ENCODE measurements at places on chromosomes 7 and 10.

- peak; percentile 61 for DNase-seq
Measured at GRCh38 chr7:102874166-102874829, 38.5 kb upstream of the LRRC17 start.

DNA sequence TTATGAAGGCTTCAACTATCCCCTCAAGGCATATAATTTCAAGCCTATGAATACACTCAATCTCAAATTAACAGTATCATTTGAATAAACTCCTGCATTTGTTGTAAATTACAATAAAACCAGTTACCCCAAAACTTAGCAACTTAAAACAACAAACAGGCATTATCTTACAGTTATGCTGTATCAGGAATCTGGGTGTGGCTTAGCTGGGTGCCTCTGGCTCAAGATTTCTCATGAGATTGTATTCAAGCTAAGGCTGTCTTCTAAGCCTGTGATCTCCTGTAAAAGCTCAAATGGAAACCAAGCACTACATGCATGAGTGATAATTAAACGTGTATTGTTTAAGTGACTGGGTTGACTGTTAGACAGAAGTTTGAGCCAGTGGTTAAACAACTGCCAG lies 341.0 kb upstream of the PHF14 start:
- no peak for DNase-seq

GRCh38 chr7:37318541-37318940 lies 130.1 kb downstream of the ELMO1 start:
- no peak for DNase-seq

DNA sequence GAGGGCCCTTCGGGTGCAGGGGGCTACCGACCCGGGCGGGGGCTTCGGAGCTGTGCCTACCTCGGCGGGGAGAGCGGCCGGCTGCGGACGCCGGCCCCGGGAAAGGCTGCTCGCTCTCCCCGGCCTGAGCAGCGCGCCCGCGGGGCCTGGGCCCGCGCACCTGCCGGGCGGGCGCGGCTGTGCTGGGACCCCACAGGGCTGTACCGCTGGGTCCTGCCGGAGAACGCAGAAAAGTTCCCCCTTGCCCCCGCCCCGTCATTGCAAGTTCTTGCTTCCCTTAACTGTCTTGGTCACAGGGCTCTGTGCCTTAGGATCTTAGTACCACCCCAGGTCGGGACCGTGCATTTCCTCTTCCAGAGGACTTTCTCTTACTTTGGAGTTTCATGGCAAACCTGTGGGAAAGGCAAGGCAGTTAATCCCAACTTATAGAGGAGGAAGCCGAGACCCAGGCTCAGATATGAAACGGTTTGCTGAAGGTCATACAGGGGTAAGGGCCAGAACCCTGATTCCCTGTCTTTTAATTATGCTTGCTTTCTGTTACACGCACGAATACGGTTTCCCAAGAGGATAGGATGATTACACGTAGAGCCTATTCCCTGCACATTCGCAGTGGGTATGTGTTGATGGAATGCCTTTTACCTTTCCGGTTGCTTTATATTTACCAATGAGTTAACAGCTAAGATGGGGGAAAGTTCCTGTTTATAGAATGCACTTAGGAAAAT lies 652 bp downstream of the PCGF5 start:
- peak; percentile 23 for DNase-seq

GRCh38 chr10:3064423-3064822 lies 2.9 kb upstream of the PFKP start:
- no peak for DNase-seq

GRCh38 chr7:20153999-20154398 lies 63.2 kb downstream of the MACC1 start:
- DNase-seq = no peak

GRCh38 chr10:75807456-75807855 lies 376.0 kb downstream of the LRMDA start:
- DNase-seq = no peak

DNA sequence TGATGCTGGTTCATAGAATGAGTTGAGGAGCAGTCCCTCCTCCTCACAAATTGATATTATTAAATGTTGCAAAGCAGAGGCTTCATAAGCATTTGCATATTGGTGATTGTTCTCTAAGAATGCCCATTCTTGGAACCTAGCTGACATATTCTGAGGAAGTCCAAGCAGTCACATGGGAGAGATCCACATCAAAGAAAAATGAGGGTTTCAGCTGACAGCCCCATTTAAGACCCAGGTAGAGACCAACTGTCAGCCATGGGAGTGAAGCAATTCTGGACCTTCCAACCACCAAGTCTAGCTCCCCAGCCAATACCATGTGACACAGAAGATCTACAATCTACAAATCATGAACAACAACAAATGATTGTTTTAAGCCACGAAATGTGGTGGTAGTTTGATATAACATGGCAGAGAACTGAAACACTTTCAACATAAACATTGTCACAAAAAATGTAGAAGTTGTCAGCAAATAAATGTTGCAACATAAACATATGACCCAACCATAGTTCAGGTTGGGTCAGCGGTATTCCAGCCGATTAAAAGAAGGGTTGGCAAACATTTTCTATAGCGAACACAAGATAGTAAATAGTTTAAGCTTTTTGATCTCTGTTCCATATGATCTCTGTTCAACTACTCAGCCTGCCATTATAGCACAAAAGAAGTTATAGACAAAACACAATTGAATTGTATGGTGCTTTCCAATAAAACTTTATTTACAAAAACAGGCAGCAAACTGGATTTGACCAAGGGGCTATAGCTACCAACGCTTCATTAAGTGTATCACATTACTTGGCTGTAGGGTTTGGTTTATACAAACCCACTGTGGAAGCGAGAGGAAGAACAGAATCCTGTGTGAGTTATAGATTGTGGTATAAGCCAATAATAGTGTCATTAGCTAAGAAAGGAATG lies 41.4 kb upstream of the MPP7 start:
- DNase-seq = no peak

DNA sequence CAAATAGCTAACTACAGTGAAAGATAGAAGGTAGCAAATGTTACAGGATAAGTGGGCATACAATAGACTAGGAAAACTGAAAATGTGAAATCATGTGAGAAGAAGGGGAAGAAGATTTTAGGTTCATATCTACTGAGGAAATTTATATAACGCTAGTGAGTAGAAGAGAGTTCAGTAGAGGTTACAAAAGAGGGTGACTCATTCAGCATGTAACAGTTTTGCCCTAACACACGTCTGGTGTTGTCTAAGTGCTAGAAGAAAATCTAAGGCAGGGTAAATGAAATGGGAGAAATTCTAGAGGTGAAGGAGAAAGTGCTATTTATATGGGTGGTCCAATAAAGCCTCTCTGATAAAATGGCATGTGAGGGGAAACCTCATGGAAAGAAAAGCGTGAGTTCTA lies 731.4 kb upstream of the POT1 start:
- DNase-seq = no peak

DNA sequence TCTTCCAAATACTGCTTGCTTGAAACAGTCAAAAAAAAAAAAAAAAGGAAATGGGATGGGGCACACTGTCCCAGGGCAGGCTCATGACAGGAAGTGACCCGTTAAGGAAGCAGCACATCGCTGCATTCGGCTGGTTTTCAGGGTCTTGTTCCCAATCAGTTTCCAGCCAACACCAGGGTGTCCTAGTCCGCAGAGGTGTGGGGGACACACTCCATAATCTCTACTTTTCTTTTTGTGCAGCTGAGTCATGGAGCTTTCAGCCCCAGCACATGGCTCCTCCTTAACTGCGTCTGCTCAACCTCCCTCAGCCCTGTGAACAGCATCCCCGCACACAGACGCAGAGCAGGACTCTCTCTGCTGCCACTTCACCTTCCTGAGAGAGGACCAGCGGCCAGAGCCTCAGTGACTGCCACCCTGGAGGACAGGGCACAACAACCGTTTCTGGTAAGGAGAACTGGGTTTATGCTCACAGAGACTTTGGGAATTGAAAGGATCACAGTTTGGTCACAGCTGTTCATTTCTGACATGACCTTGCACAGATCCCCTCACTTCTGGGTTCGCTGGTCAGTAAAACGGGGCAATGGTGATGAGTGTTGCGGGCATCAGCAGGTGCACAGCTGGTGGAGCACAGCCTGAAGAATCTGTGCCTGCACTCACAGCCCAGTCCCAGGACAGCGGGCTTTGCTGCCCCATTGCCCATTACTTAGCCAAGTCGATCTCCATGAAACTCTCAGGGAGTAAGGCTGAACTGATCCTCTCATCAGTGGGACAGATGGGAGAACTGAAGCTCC lies at the start of gene GIMAP5:
GIMAP5 (plus strand) TSS at position 154 of the 791 bp plus-strand sequence. CDS start 3,467 bp downstream, outside the sequence.
- no peak for DNase-seq

DNA sequence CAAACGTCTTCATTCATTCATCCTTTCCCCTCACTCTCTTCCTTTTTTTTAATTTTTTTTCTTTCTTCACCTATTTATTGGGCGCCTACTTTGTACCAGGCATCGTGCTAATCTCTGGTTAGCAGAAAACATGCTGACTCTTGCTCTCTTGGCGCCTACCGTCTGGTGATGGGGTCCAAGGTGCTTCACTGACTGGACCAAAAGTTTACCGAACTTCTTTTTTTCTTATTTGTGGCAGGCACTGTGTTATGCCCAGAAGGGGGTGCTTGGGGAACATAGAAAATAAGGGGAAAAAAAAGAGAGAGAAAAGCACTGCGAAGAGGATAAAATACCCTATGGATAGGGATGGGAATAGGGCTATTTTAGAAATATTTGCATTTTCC lies 505 bp upstream of the FAM204A start:
- no peak for DNase-seq

DNA sequence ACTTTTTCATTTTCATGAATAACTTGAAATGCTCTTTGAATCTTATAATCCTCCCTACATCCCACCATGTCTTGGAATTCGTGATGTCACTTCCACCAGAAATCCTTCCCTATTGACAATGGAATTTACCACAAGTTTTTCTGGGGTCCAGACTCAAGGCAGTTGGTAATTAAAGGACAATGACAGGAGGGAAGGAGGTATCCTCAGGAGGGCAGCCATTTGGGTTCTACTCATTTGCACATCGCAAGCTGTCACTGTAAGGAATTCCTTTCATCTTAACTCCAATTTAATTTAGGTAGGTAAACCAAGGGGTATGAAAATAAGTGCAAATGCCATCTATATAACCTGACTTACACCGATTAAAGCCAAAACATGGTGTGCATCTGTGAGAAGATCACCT lies 21.9 kb downstream of the LRRC17 start:
- DNase-seq = no peak

- DNase-seq = peak; percentile 27
Measured at GRCh38 chr10:30284865-30285594, 64.0 kb downstream of the MTPAP start.

GRCh38 chr7:135224027-135224426 lies 9.6 kb upstream of the STRA8 start:
- no peak for DNase-seq

GRCh38 chr7:112122798-112123197 lies 83.4 kb downstream of the DOCK4 start:
- no peak for DNase-seq

DNA sequence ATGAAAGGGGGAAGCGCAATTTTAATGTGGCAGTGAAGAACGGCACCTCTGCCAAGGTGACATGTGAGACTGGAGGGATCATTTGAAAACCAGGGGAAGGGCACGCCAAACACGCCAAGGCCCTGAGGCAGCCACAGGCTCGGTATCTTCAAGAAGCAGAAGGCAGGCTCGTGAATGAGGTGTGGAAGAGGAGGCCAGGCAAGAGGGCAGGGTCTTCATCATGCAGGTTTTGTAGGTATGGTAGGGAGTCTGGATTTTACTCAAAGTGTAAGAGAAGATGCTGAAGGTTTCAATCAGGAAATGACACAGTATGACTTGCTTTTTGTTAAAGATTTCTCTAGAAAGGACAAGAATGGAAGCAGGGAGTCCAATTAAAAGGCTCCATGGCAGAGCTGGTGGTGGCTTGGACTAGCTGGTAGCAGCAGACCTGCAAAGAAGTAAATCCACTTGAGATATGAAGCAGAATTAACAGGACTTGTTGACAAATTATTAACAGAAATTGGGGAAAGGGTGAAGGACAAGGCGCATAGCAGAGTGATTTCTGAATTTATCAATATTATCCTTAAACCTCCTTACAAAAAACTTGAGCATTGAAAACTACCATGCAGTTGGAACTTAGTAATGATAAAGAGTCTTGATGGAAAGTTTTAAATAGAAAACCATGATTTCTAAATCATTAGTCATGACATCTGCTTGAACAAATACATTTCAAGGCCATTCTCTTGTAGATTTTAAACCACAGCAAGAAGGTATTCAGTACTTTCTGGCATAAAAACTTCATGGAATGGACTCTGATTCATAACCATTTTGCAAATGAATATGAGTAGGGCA lies 70.4 kb downstream of the COA1 start:
- no peak for DNase-seq

DNA sequence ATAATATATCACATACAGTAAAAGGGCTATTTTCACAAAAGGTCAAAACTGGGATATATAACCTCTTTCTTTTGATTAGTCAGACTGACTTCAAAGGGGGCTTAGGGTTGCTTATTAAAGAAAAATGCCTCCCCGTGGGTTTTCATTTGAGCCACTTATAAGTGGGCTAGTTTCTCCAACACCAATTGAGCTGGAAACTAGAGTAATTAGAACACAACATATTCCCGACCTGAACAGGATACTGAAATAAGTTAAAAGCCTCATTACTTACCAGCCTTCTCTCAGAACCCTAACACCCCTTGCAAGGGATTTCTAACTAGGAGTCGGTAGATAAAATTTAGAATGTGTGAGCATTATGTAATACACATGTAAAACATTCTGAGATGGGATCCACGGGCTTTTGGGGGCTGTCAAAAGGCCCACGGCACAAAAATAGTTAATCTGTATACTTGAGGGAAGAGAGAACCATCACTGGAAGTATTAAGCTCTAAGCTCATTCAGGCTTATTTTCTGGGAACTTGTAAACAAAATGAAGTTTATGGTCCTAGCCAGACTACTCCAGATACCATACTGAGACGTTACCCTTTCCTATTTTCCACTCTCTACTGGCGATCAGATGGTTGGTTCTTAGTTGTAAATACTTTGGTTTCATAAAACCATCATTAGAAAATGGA lies 29.3 kb upstream of the KMT2E start:
- DNase-seq = no peak

DNA sequence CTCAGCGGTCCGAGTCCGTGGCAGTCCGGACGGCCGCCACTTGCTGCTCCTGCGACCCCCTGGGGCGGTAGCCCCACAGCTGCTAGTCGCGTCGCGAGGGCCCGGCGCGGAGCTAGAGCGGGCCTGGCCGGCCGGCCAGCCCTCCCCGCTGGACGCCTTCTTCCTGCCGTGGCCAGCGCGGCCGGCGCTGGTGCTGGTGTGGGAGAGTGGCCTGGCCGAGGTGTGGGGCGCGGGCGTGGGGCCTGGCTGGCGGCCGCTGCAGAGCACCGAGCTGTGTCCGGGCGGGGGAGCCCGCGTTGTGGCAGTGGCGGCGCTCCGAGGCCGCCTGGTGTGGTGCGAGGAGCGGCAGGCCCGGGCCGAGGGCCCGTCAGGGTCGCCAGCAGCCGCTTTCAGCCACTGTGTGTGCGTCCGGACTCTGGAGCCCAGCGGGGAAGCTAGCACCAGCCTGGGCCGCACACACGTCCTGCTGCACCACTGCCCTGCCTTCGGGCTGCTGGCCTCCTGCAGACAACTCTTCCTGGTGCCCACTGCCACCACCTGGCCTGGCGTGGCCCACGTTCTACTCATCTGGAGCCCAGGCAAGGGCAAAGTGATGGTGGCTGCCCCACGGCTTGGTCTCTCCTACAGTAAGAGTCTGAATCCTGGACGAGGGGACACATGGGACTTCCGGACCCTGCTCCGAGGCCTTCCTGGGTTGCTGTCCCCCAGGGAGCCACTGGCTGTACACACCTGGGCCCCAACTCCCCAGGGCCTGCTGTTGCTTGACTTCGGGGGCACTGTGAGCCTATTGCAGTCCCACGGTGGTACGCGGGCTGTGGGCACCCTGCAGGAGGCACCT lies 631 bp downstream of the HPS6 start:
- no peak for DNase-seq

GRCh38 chr7:122525355-122525754 lies 173.6 kb downstream of the RNF133 start:
- DNase-seq = no peak
